ENCODE measurements at places on chromosomes 5 and 9.

GRCh38 chr5:2895876-2896275 lies 144.4 kb upstream of the IRX2 start:
- DNase-seq: no peak

DNA sequence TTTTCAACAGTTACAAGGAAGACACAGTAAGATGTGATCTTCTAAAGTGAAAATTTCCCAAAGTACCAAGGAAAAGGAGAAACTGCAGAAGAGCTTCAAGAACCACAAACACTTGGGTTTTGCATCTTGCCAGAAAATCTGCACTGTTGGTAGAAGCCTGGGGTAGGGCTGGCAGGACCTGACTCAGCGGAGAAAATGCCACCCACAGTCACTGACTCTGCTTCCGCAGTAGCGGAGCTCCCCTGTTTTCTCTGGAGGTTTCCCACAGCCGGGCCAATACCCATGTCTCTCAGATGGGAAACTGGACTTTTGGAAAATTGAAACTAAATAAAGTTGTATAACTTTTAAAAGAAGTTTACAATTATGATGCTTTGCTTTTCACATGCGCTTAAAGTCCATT lies 104.2 kb downstream of the MEF2C start:
- no peak for DNase-seq

- DNase-seq: no peak
These were observed 12.7 kb upstream of the DNAH5 start for GRCh38 chr5:13957032-13957645.

DNA sequence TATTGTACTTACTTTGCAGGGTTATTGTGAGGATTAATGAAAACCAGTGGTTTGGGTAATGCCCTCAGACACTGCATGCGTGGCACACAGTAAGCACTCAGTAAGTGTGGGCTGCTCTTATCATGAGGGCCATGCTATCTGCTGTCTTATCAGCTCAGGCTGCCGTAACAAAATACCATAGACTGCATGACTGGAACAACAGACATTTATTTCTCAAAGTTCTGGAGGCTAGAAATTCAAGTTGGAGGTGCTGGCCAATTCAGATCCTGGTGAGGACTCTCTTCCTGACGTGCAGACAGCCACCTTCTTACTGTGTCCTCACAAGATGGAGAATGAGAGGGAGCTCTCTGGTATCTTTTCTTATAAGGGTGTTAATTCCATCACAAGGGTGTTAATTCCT lies 23.9 kb upstream of the SH3PXD2B start:
- DNase-seq: no peak

- no peak for DNase-seq
These were observed 389.4 kb downstream of the CDH9 start for GRCh38 chr5:26649000-26649399.

GRCh38 chr5:50786073-50786472 lies 119.6 kb downstream of the PARP8 start:
- no peak for DNase-seq

DNA sequence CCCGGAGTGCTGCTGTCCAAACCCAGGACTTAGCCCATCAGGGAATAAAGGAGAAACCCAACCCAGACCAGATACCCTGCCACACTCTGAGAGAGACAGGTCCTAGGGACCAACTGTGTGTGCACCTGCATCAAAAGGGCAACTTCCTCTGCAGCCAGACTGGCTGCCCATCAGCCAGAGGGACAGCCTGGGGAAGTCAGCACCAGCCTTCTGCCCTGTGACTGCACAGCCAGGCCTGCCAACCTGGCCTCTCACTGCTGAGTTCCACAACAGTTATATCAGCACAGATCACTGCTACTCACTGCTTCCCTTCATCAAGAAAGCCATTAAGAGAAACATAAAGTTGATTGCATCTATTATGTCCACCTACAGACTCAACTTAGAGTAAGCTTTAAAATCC lies 18.0 kb downstream of the GABBR2 start:
- DNase-seq: no peak

DNA sequence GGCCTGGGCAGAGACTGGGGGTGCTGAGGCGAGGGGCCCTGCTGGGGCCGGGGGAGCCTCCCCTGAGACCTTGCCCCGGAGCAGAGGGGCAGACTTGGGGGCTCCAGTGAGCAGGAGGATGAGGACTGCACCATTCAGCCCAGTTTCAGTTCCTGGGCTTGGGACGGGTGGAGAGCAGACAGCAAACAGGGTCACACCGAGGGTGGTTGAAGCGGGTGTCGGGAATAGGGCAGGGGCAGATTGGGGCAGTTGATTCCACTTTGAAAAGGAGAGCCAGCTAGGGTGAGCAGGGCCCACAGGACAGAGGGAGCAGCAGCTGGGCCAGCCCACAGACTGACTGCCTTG lies 4.5 kb downstream of the GRK6 start:
- DNase-seq: no peak

- no peak for DNase-seq
These were observed 5.5 kb upstream of the PDE8B start for GRCh38 chr5:77204967-77205366.

- no peak for DNase-seq
These were observed 9.2 kb upstream of the CFAP95 start for GRCh38 chr9:69811351-69811868.

DNA sequence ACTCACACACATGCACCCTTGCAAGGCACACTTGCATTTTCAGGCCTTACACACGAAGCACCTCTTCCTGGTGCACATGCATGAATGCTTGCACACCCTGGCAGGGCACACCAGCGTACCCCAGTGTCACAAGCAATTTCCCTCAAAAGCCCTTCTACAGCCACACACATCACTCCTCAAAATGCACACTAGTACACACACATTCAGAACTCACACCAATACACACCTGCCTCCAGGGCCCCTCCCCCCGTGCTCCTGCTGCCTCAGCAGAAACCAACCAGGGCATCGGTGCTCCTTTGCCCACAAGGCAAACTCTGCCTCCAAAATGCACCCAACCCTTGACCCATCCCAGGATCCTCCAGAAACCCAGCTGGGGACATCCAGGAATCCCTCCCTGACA lies 1.2 kb downstream of the CAMK2A start:
- no peak for DNase-seq

DNA sequence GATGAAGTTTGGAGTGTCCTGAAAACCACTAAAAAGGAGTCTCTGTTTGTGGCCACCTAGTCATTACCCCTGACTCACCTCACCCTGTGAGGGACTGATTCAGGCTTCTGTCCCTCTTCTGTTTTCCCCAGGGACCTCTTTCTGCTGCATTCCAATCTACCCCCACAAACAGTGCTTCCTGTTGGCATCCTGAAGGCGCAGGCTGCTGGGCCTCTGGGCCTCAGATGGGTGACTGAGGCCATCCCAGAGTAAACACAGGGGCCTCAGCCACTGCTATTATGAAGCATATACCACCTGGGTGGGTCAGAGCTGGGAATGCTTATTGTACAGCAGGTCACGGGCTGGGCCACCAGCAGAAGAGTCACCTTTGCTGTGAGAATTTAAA lies 20.0 kb downstream of the MORN5 start:
- DNase-seq: no peak

- no peak for DNase-seq
These were observed 50.9 kb downstream of the AP3B1 start for GRCh38 chr5:78243639-78244038.

- DNase-seq: no peak
These were observed 195.0 kb downstream of the KIAA0825 start for GRCh38 chr5:94423411-94423810.

DNA sequence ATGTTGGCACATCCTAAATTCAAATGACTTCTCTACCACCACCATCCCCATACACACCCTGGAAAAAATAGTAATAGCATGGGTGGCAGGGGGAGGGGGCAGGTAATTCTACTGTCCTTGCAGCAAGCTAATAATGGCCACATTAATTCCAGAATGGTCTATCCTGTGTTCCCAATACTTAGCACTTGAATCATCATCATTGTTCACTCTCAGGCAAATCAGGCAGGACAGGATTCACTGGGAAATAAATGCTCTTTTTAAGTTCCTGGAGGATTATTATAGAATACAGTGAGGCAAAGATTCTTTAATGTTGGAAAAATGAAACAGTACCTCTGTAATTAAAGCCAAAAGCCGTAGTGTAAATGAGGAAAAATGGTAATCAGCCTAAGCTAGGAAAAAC lies 254.5 kb downstream of the ARRDC3 start:
- no peak for DNase-seq

GRCh38 chr5:136328097-136328496 lies 37.2 kb downstream of the TRPC7 start:
- no peak for DNase-seq

DNA sequence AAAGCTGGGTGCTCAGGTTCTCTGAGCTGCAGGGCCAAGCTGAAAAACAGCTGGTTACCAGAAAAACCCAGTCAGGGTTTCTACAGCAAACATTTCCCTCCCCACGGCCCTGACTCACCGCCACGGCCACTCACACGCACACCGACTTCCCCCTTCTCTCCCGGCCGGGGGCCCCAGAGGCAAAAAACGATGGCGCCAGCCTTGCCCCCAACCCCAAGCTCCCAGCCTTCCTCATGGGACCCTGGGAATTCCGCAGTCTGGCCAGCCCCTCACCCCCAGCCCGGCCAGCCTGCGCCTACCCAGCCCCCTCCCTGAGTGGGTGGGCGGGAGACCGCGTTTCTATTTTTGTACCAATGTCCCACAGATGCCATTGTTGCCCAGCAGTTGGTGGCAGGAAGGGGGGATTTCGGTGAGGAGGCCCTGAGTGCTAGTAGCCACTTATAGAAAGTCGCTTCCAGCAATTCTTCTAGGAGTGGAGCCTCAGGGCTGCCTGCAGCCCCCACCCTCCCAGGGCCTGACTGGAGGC lies 18.4 kb downstream of the ENG start:
- DNase-seq: no peak

- DNase-seq: no peak
These were observed 12.0 kb upstream of the NEUROG1 start for GRCh38 chr5:135547590-135548254.

GRCh38 chr9:119951090-119951489 lies 581.9 kb upstream of the BRINP1 start:
- DNase-seq: no peak

GRCh38 chr5:139390639-139391569 lies 1.2 kb upstream of the MZB1 start:
- no peak for DNase-seq

DNA sequence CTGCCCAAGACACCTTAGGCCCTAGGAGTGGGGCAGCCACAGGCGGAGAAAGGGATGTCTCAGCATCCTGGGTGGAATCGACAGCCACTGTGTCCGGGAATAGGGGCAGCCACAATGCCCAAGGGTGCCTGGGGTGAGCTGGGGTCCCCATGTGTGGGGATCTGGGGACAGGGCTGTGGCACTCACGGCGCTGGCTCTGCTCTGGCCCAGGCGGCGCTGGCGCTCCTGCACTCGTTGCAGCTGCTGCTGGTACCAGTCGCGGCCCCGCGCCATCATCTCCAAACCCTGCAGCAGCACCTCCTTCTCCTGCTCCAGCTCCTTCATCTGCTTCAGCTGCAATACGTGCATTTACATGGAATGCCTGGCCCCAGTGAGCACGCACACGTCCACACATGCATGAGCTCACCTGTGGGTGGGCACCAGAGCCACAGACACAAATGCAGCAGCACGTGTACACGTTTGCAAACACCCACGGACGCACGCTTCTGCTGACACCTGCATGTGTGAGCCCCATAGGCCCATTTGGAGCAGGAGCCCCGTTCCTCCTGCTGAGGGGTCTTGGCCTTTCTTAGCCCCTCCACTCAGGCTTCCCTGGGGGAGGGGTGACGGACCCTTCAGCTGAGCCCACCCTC lies 4.9 kb downstream of the SAPCD2 start:
- no peak for DNase-seq

DNA sequence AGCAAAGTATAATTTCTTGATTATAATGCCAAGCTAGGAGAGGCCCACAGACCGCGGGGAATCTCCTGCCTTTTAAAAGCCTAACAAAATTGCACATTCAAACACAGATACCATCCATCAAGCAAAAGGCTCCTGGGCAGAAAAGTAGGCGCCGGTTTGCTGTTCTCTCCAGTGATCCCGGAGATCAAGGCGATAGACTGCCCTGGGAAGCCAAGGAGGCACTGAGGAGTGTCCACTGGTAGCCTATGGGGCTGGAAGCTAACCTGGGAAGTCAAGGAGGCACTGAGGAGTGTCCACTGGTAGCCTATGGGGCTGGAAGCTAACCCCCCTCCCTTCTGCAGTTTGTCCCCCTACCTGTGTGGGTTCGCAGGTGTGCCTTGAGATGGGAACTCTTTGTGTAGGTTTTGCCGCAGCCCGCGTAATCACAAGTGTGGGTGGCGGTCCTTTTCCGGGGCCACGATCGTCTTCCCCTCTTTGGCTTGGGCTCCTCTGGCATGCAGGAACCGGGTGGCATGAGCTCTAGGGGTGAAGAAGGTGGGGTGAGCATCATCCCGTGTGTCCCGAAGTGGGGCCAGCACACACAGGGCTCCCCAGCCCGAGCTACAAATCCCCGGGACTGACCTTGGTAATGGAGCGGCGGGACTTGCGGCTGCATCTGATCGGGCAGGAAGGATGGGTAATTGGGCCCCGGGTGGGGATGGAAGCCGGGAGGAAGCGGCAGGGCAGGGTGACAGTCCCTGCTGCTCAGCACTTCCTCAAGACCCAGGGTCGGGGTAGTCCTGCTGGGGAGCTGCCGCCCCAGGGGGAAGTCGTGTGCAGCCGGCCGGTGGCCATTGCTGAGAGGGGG lies 2.7 kb downstream of the KLF4 start:
- no peak for DNase-seq

- DNase-seq: no peak
These were observed 568.9 kb downstream of the CCDC171 start for GRCh38 chr9:16121601-16122286.

GRCh38 chr9:133464638-133465037 lies 4.9 kb downstream of the CACFD1 start:
- no peak for DNase-seq

- no peak for DNase-seq
These were observed 82.9 kb upstream of the ALDH1B1 start for GRCh38 chr9:38309324-38310195.

DNA sequence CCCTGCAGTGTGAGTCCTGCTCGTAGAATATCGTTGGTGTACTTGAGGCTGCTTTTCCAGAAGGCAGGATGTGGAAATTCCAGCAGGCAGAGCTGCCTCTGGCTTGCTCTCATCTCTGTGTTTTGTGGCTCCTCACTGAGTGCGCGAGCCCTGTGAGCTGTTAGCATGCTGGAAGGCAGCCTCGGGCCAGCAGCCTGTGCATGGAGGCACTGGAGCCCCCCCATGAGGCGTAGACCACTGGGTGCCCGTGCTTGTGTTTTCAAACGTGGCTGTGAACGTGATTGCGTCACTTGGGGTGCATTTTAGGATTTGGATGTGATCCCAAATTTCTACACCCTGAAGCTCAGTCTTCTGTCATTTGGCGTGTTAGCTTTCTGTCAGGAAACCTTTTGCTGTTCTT lies 3.2 kb downstream of the WDR5 start:
- DNase-seq: no peak

GRCh38 chr5:158589939-158590338 lies 509.8 kb downstream of the EBF1 start:
- DNase-seq: no peak

- no peak for DNase-seq
These were observed 71.1 kb upstream of the CD180 start for GRCh38 chr5:67267512-67268216.

- DNase-seq: no peak
These were observed 28.4 kb upstream of the RNF130 start for GRCh38 chr5:180099733-180100611.

All from stimulated activated CD8-positive, alpha-beta memory T cell treated with anti-CD3 and anti-CD28 coated beads, Interleukin-4, amount 100 ng/mL, for 1 hour (primary cell).